CD14-positive monocyte (primary cell): ENCODE measurements at places on chromosomes 2 and 18. TPM values are rescaled to one million over a fixed set of nuclear protein-coding genes. Genes with fewer than 3 reads are reported as not detected.

EPB41L3 gene
- polyA plus RNA-seq = 50.9 and 51.3 TPM in 2 replicates

GRCh38 chr2:236168110-236169080 lies at the start of gene GBX2:
TSS of gene GBX2 (minus strand) at chr2:236168386. CDS start at chr2:236167971, 415 bp downstream.
- no peaks in the 10 kb centered on the region for H3K36me3 ChIP-seq
- no peak within 1 kb of the TSS for H3K27ac ChIP-seq
- H3K4me3 ChIP-seq = no peak within 1 kb of the TSS
- DNase-seq = no peak

- no peaks in the 10 kb centered on the region for H3K36me3 ChIP-seq
- no peak overlapping the region for H3K27ac ChIP-seq
- no peak overlapping the region for H3K4me3 ChIP-seq
- no peaks in the 10 kb centered on the region for H3K27me3 ChIP-seq
- DNase-seq = no peak
Measured at GRCh38 chr2:235311044-235311443, 182.8 kb upstream of the AGAP1 start.

DNA sequence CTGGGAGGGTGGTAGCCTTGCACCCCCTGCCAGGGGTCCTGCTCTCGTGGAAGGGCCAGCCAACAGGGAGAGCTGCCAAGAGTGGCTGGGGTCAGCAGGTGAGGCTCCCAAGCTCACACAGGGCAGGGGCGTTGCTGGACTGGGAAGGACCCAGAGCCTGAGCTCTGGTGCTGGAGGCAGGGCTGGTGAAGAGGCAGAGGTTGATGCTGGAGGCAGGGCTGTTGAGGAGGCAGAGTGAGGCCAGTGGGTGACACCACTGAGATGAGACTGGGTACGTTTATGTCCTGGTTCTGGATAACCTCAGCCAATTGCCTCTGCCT lies 7.0 kb downstream of the ADRA2B start:
- H3K4me3 ChIP-seq = no peak overlapping the region
- H3K27ac ChIP-seq = no peak overlapping the region
- no peaks in the 10 kb centered on the region for H3K27me3 ChIP-seq
- no peak for DNase-seq
- peaks cover 5% of the 10 kb centered on the region for H3K4me1 ChIP-seq
- no peaks in the 10 kb centered on the region for H3K36me3 ChIP-seq
